ENCODE measurements at places on chromosomes 3 and 15.

- DNase-seq, result no peak
Measured at GRCh38 chr3:14336749-14337598, 65.4 kb upstream of the SLC6A6 start.

GRCh38 chr3:194369522-194370279 lies at the start of gene LRRC15:
Gene LRRC15 (minus strand): TSS chr3:194369743. CDS start chr3:194361043, 8,700 bp downstream.
- no peak for DNase-seq

- no peak for DNase-seq
Measured at GRCh38 chr3:81549388-81549787, 212.1 kb downstream of the GBE1 start.

- no peak for DNase-seq
Measured at GRCh38 chr3:146162561-146162960, 1.6 kb upstream of the PLOD2 start.

DNA sequence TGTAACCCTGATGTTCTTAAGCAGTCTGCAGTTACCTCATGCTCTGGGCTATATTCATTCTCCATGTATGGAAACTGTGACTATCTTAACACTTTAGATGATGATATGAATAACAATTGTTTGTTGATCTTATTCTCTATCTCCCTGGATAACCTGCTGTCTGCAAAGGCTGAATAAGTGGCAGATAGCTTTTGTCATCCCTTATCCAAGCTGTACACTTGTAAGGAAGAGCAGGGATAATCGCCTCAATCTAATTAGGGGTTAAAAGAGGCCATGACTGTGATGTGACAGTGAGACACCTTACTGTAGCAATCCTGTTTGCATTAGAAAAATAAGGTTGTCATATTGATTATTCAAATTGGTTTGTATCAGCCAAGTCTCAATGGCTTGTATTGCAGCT lies 123.9 kb downstream of the RSRC1 start:
- DNase-seq, result no peak

GRCh38 chr3:183824761-183825455 lies 469 bp downstream of the MAP6D1 start:
- no peak for DNase-seq

DNA sequence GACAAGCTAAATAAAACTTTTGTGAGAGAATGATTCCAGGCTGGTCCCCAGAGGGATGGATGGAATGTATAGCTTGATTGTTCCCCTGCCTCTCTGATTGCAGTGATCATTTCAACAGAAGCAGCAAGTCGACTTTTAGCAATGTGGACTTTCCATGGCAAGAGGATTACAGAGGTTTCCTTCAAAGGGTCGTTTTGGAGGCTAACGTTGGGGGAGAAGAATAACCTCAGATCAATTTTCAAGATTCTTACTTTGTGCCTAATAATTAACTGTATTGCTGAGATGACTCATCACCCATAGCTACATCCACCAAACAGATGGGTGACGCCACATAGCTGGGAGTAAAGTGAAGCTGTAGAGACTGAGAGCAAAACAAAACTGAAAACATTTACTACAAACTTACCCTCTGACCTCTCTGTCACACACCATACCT lies 79.9 kb downstream of the GTPBP8 start:
- DNase-seq, result no peak

GRCh38 chr15:69992348-69992747 lies 105.4 kb downstream of the TLE3 start:
- DNase-seq, result no peak

Measured in hypothalamus (tissue), 51 donors.